ENCODE measurements at places on chromosomes 2 and 18.

GRCh38 chr2:123364243-123364896, 660.7 kb upstream of the CNTNAP5 start:
- DNase-seq = no peak

DNA sequence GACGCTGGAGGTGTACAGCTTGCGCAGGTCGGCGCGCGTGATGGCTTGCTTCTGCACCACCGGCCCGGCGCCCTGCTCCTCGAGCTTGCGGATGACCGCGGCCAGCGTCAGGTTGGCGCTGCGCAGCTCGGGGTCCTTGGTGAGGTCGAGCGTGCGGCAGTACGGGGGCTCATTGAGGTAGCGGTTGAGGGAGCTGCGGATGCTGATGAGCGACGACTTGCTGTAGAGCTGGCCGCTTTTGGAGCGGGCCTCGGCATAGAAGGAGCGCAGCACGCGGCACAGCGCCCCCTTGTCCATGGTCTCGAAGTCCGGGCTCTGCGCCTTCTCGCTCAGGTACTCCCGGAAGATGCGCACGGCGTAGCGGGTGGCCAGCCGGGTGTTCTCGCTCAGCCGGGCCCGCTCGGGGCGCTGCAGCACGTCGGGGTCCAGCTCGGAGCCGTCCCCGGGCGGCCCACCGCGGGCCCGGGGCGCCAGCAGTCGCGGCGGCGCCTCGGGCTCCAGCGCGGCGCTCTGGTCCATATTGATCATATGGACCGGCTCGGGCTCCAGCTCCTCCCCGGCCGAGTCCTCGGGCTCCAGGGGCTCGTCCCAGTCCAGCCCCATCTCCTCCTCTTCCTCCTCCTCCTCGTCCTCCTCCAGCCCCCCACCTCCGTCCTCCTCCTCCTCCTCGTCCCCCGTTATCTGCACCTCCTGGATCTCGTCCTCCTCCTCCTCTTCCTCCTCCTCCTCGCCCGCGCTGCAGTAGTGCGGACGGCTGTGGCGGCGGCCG, 523 bp downstream of the KCTD1 start:
- DNase-seq = peak; percentile 75

- peak; percentile 65 for DNase-seq
These were observed 189.3 kb downstream of the SH3RF3 start for GRCh38 chr2:109318150-109318948.

DNA sequence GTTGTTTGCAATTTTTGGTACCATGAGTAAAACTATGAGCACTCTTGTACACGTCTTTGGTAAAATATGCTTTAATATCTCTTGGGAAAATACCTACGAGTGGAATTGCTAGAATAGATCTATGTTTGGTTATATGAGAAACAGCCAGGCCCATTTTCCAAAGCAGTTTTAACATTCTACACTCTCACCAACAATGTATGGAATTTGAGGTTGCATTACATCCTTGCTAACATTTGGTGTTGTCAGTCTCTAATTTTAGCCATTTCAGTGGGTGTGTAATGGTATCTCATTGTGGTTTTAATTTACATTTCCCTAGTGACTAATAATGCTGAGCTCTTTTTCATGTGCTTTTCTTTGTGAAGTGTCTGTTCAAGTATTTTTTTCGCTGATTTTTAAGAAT, 118.9 kb upstream of the TCF4 start:
- DNase-seq = no peak

DNA sequence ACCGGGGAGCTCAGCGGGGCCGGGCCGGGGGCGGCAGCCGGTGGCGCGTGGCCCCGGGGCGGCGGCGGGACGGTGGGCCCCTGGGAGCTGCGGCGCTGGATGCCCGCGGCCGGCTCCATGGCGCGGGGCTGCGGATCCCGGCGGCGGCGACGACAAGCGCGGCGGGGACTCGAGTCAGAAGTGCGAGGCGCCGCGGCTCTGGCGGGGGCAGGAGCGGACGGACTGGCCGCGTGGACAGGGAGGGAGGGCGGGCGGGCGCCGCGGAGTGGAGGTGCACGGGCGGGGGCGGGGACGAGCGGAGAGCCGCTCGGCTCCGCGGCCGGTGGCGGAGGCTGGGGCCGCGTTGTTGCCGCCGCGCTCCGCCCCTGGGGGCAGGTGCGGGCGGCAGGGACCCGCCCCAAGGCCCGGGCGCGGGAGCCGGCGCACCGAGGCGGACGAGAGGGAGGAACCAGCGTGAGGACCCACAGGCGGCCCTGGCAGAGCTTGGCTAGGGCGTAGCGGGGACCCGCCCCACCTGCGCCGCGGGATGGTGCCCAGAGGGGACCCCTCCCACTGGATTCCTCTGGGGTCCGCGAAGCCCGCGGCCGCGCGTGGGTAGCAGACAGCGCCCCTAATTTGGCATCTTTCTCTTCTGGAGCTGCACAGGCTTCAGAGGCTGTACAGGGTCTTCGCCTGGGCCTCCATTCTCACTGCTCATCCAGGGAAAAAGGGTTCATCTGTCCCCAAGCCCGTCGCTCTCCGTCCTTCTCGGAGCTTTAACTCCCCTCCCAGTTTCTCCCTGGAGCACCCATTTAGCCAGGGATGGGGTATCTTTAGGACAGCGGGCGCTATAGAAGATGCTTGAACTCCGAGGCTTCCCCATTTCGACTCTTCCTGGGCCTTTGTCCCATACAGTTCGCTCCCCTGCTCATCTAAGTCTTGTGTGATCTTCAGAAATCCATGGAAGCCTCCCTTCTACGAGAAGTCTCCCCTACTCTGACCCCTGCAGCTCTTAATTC, at the start of gene TMEM163:
TSS of gene TMEM163 (minus strand) at position 184 of the 998 bp plus-strand sequence.
- no peak for DNase-seq

- DNase-seq = no peak
These were observed 43.5 kb upstream of the NXPH2 start for GRCh38 chr2:138823666-138824065.

GRCh38 chr2:50711714-50712113, 320.2 kb downstream of the NRXN1 start:
- DNase-seq = no peak

DNA sequence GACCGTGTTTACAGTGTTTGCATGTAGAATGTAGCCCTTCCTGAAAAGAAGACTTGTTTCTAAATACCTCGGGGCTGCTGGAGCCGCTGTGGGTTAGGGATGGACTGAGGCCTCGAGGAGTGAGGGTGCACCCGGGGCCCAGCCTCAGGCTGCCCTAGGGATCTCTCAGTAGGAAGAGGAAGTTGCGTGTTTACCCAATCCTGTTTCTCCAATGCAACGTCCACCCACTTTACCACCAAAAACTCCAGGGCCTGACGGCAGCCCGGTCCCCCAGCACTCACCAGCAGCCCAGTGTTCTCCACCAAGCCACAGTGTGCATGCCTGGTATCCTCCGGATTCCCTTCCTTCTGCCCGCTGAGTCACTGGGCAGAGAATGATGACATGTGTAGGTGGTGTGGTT, 255.8 kb downstream of the GLI2 start:
- no peak for DNase-seq

GRCh38 chr2:60958361-60958760, 59.2 kb upstream of the PEX13 start:
- DNase-seq = no peak

- DNase-seq = no peak
These were observed 59.0 kb downstream of the SDC1 start for GRCh38 chr2:20165677-20166509.

DNA sequence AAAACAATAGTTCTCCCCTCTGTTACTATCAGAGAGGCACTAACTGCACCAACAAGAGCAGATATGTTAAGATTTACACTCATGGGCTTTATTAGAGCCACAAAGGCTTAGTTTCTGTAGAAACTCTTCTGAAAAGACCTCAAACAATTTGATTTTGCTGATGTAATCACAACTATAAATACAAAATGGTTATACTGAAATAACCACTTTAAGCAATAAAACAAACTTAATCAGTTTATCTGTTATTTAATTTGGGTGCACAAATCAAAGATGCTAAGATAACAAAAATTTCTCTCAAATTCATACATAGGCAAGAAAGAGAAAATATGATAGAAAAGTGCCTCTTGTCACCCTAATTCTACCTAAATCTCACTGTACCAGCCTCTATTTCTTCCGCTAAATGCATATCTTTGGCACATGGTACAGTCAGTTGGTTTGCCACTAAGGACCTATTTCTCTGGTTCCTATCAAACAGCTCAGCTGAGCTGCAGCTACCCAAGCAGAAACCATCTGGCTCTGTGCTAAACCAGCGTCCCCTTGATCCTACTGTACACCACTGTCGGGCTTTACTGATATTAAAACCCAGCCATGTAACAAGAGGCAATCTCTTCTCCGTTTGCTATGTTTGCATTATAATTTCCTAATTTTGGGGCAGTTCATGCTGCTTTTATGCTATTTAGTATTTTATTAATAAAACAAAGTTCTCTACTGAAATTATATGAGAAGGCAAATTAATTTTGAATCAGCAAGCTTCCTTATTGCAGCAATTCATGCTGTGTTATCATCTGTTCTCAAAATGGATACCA, 60.1 kb downstream of the CWC22 start:
- no peak for DNase-seq

DNA sequence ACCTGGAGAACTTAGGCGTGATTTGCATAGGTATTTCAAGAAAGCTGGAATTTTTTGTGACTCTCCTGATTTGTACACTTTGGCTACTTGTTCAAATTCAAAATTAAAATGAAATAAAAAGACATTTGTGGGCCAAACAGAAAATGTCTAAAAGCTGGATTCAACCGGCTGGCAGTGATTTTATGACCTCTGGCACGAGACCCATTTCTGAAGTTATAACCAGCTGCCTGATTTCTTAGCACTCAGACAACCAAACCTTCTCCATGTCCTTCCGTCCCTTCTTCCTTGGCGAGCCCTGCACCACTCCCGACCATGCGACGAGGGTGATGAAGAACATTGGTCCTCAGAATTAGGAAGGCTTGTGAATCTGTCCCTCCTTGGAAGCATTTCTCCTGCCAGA, 19.7 kb downstream of the PKDCC start:
- no peak for DNase-seq

DNA sequence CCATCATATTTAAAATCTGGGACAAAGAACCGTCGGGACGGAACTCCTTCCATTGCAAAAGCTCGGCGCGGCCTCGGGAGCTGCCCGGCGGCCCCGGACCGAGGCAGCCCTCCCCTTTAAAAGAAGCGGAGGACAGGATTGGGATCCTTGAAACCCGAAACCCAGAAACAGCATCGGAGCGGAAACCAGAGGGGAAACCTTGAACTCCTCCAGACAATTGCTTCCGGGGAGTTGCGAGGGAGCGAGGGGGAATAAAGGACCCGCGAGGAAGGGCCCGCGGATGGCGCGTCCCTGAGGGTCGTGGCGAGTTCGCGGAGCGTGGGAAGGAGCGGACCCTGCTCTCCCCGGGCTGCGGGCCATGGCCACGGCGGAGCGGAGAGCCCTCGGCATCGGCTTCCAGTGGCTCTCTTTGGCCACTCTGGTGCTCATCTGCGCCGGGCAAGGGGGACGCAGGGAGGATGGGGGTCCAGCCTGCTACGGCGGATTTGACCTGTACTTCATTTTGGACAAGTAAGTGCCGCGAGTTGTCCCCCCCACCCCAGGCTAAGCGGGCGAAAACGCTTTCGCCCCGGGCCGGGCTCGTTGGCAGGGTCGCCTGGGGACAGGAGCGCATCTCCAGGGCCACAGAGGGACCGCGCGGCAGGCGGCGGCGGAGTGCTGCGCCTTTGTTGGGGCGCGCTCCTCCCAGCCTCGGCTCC, at the start of gene ANTXR1:
TSS of gene ANTXR1 (plus strand) at position 38 of the 698 bp plus-strand sequence. CDS start at position 359, 321 bp downstream.
- peak; percentile 71 for DNase-seq

DNA sequence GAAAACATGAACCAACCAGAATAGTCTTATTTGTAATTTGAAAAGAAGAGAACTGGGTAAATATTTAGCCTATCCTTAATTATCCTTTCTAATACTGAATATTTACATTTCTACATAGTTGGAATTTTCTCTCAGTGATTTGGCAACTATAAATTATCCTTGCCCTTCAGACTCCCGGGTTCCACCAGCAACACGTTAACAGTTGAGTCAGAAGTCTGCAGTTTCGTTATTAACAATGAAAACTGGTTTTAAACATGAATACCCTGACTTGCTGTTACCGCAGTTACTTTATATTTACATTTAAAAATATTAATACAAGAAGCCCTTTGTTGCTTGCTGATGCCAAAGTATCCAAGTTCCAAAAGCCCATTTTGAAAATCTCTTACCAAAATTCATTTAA, 673.0 kb downstream of the ARHGAP15 start:
- DNase-seq = no peak

- no peak for DNase-seq
These were observed 76.4 kb downstream of the ITGB1BP1 start for GRCh38 chr2:9346885-9347284.

DNA sequence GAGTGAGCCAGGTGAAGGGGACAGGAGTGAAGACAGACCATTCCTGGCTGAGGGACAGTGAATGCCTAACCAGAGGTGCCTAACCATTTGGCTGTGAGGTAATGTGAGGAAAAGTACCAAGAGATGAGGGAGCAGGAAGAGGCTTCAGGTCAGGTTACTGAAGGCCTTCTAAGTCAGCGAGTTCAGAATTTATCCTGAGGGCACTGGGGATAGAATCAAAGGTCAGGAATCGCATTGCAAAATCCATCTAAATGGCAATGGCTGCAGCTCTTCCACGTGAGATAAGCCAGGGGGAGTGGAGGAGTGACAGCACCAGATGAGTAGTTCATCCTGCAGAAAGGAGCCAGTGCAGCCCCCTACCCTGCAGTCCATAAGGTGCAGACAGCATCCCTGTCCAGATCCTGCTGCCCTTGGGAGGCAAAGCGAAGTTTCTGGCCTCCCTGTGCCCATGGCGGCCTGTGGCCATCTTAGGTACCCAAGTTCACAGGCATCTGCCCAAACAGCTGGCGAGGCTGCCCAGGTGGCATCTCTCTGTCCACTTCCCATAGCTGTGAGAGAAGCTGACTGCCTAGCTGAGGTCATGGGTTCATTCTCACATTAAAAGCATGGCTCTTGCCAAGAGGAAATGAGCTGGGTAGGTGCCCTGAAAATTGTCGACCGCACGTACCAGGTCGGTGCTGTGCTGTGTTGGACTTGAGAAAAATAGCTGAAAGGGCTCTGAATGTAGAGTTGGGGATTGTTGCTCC, 49.5 kb downstream of the CYP27C1 start:
- no peak for DNase-seq

- DNase-seq = no peak
These were observed 1089.4 kb upstream of the SLC39A10 start for GRCh38 chr2:194567661-194568017.

- peak; percentile 48 for DNase-seq
These were observed 133.9 kb upstream of the FSHR start for GRCh38 chr2:49288113-49288705.

- DNase-seq = no peak
These were observed 26.8 kb downstream of the PPP1CB start for GRCh38 chr2:28778392-28778791.

- peak; percentile 77 for DNase-seq
These were observed 8.6 kb upstream of the ACYP2 start for GRCh38 chr2:54106631-54107454.

- no peak for DNase-seq
These were observed 50.2 kb downstream of the CDH2 start for GRCh38 chr18:28126768-28127167.

GRCh38 chr18:991441-991840, 86.8 kb downstream of the ADCYAP1 start:
- DNase-seq = no peak

GRCh38 chr2:139260052-139260430, 479.9 kb upstream of the NXPH2 start:
- DNase-seq = no peak

GRCh38 chr18:61400716-61401115, 67.5 kb downstream of the CDH20 start:
- DNase-seq = no peak

GRCh38 chr2:42007551-42007950, 40.3 kb upstream of the PKDCC start:
- DNase-seq = no peak
